ENCODE measurements at places on chromosomes 11 and 22.

GRCh38 chr11:108967571-108967970 is 302.7 kb downstream of the DDX10 start:
- peak; percentile 53 for DNase-seq

DNA sequence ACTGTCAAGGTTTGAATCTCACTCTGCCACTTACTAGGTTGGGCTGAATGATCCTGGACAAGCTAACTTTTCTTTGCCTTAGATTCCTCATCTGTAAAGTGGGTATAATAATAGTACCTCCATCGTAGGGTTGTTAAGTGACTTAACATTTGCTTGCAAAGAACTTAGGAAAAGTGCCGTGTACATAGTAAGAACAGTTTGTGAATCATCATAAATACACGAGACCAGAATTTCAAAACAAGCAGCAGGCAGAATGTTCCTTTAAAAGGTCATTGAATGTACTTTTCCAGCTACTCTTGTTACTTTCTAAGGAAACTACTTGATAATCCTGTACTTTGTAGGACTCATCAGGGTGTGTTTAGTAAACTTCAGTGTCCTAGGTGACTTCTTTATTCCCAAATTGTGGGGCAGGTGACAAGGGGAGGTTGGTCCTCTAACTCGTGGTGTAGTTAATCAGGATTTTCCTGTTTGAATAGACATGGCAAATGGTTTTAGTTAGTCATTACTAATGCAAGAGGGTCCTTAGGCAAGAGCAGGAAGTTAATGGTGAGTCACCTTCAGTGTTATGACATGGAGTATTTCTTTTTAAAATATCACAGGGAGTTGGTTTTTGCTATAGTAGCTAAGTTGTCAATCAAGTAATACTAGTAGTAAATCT is 67.9 kb downstream of the YAP1 start:
- DNase-seq, result no peak

DNA sequence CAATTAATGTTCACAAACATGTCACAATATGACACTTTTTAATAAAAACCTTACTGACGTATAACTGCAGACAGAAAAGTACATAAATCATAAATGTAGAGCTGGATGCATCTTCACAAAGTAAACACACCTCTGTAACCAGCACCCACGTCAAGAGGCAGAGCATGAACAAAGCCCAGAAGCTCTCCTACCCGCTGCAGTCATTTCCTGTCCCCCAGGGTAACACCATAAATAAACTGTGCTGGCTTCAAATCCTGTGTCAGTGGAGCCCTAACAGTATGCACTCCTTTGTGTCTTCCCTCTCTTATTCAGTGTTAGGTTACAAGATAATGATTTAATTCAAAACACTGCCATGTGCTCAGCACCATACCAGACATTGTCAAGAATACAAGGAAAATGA is 5.7 kb downstream of the SYT13 start:
- DNase-seq, result no peak

- no peak for DNase-seq
These were observed 36.4 kb downstream of the RAB30 start for GRCh38 chr11:83035070-83035854.

DNA sequence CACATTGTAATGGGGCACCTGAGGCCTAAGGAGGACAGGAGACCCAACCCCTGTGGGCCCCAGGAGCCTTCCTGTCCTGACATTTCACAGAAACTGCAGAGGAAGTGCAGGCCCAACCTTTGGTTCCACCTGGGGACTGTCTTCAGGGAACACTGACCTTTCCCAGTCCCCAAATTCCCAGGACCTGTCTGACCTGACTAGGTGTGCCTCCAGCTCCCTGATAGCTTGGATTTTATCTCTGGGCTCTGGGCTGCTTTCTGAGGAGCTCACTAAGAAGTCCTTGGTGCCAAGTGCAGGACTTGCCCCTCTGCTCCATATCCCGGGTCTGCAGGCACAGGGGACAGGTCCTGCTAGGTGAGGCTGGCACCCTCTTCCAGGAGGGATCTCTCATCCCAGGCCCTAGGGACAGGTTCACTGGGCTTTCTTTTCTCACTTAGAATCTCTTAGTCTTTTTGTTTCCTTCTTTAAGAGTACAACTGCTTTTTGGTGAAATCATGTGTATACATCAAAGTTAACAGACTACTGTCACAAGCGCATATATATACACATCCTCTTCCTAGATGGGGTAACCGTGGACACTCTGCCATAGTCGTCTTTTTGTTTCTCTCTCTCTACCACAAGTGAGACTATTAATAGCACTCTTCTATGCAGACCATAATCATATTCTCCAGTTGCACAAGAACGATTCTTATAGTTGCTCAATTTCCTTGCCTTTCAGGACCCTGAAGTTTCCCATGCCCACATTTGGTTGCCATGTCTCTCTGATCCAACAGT is 72.0 kb upstream of the IGLL5 start:
- no peak for DNase-seq

DNA sequence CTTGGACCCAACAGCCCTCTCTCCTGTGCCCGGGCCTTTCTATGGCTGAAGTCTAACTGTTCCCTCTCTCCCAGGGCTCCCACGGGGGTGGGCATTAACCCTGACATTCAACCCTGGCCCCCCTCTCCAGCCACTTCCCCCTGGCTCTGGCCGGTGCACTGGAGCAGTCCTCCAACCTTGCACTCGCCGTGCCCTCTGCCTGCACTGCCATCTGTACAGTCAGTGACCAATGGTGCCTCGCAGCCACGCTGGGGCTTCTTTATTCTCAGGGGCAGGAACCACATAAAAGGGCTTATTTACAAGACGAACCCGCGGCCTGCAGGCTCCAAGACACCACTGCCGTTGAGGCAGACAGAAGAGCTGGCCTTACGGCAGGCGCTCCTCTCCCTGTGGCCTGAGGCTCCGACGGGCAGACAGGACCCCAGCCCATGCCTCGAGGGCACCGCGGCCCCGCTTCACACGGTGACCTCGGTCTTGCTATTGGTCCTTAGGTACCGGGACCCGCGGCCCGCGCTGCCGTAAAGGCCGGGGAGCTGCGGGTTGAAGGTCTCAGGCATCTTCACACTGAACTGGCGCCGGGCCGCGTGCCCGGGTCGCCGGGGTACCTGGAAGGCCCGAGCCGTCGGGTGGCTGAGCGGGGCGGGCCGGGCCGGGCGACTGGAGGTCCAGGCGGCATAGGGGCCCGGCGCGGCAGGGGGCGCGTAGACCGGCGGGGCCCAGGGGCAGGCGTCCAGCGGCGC is 5.4 kb downstream of the SHISA8 start:
- no peak for DNase-seq

GRCh38 chr11:108666373-108666772 is 1.5 kb downstream of the DDX10 start:
- no peak for DNase-seq

DNA sequence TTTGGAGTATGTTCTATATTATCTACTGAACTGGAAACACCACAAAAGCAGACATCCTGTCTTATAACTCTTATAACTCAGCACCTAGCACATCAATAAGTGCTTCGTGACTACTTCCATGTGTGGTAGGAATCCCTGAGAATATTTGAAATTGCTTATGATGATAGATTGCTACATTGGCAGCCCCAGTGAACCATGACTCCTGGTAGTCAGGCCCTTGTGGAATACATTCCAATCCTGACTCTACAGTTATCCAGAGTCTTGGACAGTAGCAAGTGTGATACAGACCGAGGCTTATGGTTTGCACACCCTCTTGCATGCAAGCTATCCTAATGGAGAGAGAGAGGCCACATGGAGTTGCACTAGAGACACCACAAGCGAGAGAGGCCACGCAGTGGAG is 59.5 kb upstream of the PHF21A start:
- DNase-seq, result no peak

DNA sequence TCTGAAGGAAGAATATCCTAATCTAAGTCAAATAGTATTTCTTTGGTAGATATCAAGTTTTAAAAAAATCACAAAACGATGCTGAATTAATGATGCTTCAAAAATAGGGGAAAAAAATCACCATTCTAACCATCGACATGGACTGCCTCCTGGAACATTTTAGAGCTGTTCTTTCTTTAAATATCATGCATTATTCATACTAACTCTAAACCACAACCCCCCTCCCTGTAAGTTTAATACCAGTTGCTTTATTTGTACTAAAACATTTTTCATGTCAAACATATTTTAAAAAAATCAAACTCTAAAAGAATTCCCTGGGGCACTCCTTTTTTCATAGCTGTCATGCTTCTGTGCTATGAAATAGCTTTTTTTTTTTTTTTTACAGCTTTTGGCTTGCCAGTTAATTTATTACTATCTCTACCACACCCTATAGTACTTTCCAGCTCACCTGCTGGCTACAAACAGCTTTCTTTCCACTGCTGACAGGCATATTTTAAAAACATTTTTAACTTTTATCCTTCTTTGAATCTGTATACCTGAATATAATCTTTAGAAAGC is 256.9 kb downstream of the SOX6 start:
- no peak for DNase-seq

DNA sequence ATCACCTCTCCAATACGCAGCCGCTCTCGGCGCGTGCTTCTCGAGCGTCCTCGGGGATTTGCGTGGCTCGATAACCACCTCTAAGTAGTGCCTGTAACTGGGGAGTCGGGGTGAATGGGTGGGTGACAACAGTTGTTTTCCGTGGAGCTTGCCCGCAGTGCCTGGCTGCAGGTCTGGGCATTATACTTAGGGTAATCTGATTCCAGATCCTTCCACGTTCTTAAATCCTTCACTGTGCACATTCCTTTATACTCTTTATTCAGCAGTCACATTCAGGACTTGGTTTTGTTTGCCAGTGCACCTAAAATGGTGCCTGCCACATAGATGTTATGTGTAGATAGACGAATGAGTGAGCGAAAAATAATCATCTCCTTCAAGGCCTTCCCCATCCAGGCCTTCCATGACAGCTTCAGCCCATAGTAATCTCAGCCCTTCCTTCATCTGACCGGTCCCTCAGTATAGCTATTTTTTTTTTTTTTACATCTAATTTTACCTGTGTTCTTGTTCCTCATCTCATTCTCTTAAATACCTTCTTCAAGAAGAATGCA is 602 bp downstream of the NAT10 start:
- DNase-seq, result no peak

DNA sequence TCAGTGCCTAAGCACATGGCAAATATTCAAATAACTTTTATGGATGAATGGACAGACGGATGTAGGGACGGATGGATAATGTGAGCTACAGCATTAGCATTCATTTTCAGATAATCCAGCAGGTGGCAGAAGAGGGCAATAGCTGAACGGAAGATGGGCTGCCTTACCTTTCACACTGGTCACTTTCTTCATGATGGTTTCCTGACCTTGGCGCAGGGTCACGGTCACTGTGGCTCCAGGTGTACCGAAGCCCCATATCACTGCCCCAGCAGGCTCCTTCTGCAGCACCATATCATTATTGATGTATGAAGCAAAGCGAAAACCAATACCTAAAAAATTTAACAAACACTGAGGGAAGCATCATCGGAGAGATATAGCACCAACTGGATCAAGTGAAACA is 4.3 kb downstream of the SIAE start:
- peak; percentile 68 for DNase-seq

DNA sequence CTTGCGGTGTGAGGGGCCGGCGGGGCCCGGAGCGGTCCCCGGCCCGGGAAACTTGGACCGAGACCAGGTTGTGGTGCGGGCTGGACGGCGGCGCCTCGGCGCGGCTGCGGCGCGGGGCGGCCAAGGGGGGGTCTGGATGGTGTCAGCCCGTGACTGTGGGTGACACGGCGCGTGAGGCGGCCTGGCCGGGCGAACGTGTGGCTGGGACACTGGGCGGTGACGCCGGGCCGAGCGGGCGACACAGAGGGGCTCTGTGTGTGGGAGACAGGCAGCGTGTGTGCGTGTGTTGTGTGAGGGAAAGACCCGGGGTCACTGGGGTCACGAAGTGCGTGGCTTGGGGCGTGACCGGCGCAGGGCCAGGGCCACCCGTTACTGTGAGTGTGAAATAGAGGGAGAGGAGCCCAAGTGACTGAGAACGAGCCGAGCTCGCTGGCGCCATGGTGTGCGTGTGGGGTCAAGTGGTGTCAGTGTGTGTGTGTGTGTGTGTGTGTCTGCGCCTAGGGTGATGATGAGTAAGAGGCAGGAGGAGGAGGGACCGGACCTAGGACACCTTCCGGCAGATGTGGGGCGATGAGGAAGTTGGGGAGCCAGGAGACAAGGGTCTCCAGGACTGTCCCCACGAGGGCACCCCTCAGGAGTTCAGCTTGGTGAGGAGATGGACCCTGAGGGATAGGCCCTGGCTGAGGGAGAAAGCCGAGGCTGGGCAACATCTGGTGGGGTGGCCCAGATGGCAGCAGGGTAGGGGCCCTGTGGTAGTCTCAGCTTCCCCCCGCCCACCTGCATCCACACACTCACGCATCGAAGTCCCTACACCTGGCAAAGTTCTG is 817 bp downstream of the RELT start:
- DNase-seq, result peak; percentile 45

DNA sequence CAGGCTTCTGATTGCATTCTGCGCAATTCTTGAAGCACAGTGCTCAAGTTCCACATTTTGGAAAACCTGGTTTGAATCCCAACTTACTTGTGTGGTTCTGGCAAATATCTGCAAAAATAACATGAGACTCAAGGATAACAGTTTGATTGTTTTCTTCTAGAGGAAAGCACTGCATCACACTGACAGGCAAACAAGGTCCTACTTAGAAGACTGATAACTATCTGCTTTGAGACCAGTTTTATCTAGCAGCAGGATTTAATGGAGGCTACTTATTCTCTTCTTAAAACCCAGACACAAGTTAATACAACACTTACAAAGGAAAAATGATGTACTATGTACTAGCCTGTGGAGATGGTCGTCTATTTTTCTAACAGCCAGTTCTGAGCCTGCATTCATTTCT is 41.4 kb downstream of the RIC3 start:
- no peak for DNase-seq

DNA sequence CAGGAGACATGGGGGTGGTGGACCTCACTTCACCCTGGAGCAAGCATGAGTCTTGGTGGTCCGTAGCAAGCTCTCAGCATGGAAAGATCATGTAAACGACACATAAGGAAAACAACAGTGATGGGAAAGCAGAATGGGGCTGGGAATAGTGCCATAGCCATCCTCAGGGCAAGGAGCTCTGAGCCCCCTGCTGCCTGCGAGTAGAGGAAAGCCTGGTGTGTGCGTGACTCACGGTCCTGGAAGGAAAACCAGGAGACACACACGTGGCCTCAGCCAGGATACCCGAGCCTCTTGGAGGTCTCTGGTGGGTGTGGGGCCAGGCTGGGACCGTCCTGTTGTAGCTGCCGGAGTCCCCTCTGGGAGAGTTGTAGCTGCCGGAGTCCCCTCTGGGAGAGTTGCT is 12.4 kb downstream of the SHANK3 start:
- peak; percentile 13 for DNase-seq

- DNase-seq, result peak; percentile 48
These were observed 17.7 kb upstream of the CDON start for GRCh38 chr11:126080161-126080941.

DNA sequence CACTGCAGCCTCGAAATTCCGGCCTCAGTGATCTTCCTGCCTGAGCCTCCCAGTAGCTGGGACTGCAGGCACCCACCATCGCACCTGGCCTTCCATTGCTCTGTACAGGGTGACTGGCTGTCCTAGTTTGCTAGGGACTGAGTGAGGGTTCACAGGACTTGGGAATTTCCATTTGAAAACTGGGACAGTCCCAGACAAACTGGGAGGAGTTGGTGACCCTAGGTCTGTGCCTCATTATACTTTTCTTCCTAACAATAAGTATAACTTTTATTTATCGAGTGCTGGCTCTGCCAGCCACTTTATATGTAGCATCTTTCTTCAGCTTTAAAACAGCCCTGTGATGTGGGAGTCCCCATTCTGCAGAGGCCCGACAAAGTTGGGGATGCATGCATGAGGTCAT is 25.5 kb downstream of the TCP11L1 start:
- no peak for DNase-seq

Measured in muscle of back (tissue), 13 donors.